ENCODE measurements at places on chromosomes 12 and 14.

- DNase-seq: no peak
Measured at GRCh38 chr12:108728820-108729611, 2.3 kb downstream of the CORO1C start.

- no peak for DNase-seq
Measured at GRCh38 chr12:108205864-108206263, 76.8 kb downstream of the WSCD2 start.

DNA sequence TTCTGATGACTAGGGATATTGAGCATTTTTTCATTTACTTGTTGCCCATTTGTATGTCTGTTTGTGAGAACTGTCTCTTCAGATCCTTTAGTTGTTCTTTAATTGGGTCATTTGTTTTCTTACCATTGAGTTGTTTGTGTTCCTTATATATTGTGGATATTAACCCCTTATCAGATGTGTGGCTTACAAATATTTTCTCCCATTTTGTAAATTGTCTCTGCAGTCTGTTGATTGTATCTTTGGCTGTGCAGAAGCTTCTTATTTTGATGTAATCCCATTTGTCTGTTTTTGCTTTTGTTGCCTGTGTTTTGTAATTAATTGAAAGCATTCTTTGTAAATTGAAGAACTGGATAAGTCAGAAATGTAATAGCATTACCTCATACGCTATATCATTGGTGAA is 459.1 kb upstream of the FOXG1 start:
- no peak for DNase-seq

- DNase-seq: no peak
Measured at GRCh38 chr14:75254901-75255584, 23.6 kb upstream of the FOS start.

GRCh38 chr14:68464711-68465110 is 328.2 kb downstream of the ZFP36L1 start:
- DNase-seq: no peak

GRCh38 chr14:75151851-75152250 is 24.6 kb downstream of the TMED10 start:
- DNase-seq: no peak
